ENCODE measurements at places on chromosomes 16 and 17.

- no peak for DNase-seq
Measured at GRCh38 chr16:4313563-4314531, 2.0 kb upstream of the GLIS2 start.

- DNase-seq: no peak
Measured at GRCh38 chr16:86085795-86086194, 186.8 kb downstream of the IRF8 start.

- DNase-seq: no peak
Measured at GRCh38 chr16:28549301-28549899, 4.3 kb upstream of the SGF29 start.

GRCh38 chr16:27240948-27241531 is 27.5 kb downstream of the NSMCE1 start:
- no peak for DNase-seq

- DNase-seq: no peak
Measured at GRCh38 chr17:50356418-50356817, 10.5 kb downstream of the XYLT2 start.

DNA sequence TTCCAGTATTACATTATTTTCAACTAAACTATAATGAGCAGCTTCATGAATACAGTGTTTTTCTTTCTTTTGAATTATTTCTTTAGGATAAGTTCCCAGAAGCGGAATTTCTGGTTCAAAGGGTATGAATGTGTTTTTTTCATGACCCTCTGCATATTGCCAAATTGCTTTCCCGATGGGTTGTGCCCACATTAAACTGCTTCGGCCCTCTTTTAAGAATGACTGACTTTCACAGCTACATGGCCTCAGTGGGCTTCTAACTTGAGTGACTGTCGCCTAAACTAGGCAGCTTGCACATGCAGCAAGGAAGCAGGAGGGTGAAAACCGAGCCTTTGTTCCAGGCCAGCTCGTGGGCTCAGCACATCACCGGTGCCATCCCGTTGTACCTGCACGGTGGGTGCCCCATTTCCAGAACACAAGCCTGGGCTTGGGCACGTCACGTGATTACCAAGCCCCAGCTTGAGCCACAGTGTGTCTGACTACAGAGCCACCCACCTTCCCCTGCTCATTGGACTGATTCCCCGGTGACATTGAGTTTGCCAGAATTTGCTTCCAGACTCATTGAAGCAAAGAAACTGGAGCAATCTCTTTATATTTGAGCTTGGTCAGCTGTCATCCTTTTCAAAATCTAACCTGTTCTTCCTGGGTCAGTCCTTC is 112.8 kb downstream of the CLEC16A start:
- no peak for DNase-seq

GRCh38 chr17:37019117-37019740 is 70.5 kb downstream of the AATF start:
- no peak for DNase-seq

DNA sequence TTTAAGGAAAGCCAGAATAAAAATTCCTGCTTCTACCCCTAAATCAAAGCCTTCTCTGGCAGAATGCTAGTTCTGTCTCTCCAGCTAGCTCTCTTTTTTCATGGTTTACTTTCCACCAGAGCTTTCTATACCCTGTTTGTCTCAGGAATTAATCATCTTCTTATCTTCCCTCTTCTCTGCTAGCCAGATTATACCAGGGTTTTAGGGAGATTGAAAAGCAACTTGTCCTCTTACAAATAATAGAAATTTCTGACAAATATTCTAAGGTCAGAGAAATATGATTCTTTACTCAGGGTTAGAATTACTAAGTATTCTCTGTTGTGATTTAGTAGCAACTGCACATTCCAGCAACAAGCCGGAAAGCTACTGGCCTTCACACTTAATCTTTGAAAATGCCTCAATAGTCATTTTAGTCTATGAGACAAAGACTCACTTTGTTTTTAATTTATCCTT is 166.4 kb downstream of the TANC2 start:
- no peak for DNase-seq

DNA sequence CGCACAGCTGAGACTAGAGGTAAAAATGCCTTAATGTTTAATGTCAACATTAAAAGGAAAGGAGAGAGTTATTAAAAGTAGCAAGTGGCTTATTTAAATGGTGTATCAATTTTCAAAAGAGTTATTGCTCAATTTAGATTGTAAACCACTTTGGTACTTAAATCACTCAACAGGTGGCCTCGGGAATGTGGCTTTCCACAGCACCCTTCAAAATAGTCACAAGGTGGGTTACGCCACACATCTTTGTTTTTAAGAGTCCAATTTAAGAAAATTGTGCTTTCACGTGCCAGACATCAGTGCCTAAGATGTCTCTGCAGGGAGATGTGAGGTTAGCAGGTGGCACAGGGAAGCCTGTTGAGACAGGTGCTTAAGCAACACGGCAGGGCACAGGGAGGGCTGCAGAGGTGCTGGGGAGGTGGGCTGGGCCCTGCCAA is 27.5 kb upstream of the ADCY7 start:
- no peak for DNase-seq

DNA sequence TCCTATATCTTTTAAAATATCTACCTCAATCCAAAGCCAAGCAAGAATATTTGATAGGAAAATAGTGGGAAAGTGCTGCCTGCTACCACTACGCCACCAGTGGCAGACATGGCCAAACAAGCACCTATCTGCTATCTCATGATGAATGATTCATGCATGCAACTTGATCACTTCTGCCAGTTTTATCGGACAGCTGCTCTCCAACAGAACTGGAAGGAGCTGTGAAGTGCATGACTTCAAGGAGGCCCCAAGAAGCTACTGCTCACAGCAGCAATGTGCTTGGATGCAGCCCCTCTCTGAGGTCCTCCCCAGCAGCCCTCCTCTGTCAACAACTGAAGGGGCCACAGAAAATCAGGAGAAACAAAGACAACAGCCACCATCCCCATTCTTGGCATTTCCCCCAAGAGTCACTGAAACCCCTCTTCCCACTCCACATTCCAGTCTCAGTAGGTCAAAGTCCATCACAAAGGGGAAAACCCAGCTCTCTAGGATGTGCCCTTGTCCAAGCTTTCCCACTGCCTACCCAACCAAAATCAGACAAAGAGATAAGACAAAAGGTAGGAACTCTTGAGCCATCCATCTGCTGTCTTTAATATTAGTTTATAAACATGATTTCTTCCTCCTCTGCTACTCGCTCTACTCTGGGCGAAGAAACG is 215.3 kb downstream of the C16orf78 start:
- DNase-seq: no peak

DNA sequence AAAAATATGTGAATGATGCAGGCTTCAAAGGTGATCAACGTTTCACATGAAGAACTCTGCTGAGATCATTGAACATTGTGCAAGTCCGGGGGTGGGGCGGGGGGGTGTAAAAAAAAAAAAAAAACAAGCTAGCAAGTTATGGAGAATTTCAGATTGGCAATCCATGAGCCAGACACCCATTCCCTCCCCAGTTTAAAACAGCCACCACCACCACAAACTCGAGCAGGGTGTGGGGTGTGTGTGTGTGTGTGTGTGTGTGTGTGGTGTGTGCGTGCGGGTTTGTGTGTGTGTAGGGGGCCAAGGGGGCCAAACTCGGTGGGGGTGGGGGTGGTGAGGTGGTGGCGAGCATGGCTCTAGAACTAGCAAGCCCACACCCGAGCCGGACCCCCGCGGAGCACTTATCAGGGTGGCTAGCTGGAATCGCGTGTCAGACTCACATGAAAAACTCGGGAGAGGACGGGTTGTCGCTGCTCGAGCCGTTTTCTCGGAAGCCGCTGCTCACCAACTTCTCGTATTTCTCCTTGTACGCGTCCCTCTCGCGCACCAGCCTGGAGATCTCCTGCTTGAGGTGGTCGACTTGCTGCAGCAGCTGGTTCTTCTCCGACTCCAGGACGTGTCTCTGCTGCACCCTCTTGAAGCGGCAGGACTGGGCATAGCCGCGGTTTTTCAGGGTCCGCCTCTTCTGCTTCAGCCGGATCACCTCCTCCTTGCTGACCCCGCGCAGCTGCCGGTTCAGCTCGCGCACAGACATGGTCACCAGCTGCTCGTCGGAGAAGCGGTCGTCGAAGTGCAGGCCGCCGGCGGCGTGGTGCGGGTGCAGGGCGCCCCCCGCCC is 2.0 kb downstream of the MAF start:
- peak; percentile 24 for DNase-seq

DNA sequence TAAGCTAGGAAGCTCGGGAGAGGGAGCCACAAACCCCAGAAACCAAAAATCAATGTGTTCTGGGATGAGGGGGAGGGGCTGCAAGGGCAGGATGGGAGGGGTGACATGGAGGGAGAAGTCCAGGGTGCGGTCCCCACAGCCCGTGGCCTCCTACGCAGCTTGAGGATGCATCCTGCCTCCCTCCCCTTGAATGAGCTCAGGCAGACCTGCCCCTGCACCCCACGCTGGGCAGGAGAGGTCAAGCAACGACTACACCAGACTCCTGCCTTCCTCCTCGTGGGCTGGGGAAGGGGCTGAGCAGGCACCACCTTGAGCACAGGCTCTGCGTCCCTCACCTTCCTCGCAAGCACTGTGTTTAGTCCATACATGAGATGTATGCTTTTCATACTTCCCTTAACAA is 3.9 kb downstream of the ANKRD13B start:
- no peak for DNase-seq

Measured in bone marrow (tissue), 2 donors.